ENCODE measurements at places on chromosomes 7 and 10. TPM values are rescaled to one million over a fixed set of nuclear protein-coding genes. Genes with fewer than 3 reads are reported as not detected.

The HOXA2 gene
- total RNA-seq: not detected

GRCh38 chr10:22320591-22321155, at the start of gene BMI1:
TSS of gene BMI1 (plus strand) at chr10:22321099. CDS start at chr10:22326450, 5,351 bp downstream.
- H3K4me3 ChIP-seq: peak within 1 kb of the TSS; percentile 90
- peak within 1 kb of the TSS; percentile 82 for H3K27ac ChIP-seq
- no peaks in the 10 kb centered on the region for H3K36me3 ChIP-seq
- H3K27me3 ChIP-seq: 0 out of 2 replicates have a peak, but pooled peaks cover 5% of the 10 kb centered on the region
- peaks cover 44% of the 10 kb centered on the region for H3K4me1 ChIP-seq
- DNase-seq: peak; percentile 90

DNA sequence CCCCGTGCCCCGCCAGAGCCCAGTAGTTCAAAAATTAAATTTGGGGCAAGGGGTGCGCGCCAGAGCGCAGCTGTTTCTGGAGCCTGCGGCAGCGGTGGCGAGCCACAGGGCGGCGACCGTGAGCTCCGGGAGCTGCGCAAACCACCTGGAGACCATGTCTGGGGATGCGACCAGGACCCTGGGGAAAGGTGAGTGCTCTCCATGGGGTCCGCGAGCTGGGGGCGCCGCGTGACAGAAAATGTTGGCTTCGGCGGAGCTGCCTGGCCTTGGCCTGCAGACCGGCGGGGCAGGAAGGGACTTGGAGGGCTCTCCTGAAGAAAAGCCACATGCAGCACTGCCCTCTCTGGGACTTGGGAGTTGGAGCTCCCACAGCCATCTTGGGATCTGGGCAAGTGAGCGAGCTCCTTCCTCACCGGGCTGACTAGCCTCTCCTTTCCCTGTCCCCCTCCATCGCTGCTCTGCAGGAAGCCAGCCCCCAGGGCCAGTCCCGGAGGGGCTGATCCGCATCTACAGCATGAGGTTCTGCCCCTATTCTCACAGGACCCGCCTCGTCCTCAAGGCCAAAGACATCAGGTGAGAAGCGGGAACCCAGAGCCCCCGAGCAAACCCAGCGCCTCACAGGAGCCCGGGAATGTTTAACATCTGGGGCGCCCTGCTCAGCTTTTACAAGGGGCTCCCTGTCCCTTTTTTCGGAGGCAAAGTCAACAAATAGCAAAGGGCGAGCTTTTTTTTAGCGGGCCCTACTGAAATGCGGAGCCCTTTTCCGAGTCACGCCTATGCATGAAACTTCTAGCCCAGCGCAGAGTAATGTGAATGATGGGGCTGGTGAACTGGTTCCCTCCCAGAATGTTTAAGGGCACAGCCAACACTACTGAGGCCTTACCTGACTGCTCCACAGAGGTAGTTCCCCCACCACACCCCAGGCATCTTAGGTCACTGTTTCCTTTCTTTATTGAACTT, 6.1 kb downstream of the GSTO2 start:
- H3K4me1 ChIP-seq: peaks cover 22% of the 10 kb centered on the region
- peak overlapping the region; percentile 68 for H3K4me3 ChIP-seq
- H3K36me3 ChIP-seq: no peaks in the 10 kb centered on the region
- DNase-seq: peak; percentile 70

DNA sequence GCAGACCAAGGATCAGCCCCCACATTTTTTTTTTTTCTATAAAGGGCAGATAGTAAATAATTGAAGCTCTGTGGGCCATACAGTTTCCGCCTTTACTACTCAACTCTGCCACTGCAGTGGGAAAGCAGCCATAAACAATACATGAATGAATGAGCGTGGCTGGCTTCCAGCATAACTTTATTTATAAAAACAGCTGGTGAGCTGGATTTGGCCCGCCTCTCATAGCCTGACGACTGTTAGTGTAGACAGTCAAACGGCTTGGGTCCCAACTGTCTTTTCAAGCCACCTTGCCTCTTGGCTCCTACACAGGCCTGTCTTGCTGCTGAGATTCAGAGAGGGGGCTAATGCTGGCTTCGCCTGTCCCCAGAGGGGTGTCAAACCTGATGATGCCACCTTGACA, 169.8 kb upstream of the GPR26 start:
- DNase-seq: peak; percentile 7
- H3K27me3 ChIP-seq: no peaks in the 10 kb centered on the region
- no peak overlapping the region for H3K4me3 ChIP-seq
- H3K36me3 ChIP-seq: no peaks in the 10 kb centered on the region

- no peak overlapping the region for H3K4me3 ChIP-seq
- no peaks in the 10 kb centered on the region for H3K36me3 ChIP-seq
- H3K27me3 ChIP-seq: no peaks in the 10 kb centered on the region
- no peak overlapping the region for H3K27ac ChIP-seq
- no peak for DNase-seq
Observed at GRCh38 chr10:535051-535450, 154.4 kb downstream of the DIP2C start.
